ENCODE measurements at places on chromosomes 3 and 15.

- DNase-seq, result no peak
Observed at GRCh38 chr15:31376511-31376910, 49.9 kb downstream of the KLF13 start.

DNA sequence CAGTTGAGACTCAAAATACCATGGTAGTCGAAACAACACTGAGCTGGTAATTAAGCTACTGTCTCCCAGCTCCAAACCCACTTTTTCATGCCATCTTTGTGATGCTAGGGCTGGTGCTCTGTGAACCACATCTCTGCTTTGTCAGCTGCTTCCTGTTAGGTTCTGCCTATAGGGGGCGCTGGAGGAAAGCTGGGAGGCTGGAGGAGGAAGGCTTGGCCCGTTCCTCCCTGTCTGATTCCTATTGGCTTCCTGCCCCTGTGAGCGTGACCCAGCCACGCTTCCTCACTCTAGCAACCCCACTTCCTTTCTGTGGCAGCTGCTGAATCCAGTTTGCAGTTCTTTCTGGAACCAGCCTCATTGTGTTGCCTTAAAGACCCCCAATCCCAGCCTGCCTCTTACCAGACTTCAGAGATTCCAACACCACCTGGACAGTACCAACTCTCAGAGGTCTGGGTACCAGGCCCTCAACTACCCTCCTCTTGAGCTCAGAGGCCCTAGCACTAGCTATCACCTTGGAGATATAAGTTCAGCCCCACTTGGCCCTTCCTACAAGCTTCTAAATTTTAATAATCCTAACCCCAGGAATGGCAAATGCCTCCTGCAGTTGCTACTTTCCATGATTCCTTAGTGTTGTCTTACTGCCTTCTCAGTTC, 120.9 kb downstream of the ERC2 start:
- DNase-seq, result no peak

DNA sequence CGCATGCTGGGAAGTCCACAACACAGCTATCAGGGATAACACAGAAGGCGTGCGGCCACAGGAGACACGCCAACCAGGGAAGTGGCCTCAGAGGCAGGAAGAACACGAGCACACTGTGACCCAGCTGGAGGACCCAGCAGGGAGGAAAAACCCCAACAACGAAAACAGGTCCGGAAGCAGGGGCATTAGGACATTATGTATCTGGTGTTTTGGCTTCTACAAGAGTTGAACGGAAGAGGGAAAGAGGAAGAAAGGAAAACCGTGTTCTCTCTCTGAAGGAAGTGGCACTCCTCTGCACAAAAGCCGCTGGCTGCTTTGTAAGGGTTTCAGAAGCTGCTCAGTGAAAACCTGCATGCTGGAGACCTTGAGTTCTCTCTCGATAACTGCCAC, 61.8 kb downstream of the HACD2 start:
- no peak for DNase-seq

DNA sequence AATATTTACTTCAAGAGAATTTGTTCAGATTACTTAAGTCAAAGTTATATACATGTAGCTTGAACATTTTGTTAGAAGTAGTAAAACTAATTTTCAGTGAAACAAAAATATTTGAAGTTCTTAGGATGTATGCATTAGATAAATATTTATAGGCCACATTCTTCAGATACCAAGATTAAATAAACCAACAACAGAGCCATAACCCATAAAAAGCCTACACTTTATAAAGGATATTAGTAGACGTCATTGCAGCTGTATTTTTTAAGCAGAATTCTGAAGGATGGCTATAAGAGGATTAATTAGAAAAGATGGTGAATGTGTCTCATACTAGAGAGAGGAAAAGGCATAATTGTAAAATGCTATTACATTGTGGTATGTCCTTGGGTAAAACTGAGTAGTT, 449.7 kb upstream of the ALCAM start:
- DNase-seq, result no peak

DNA sequence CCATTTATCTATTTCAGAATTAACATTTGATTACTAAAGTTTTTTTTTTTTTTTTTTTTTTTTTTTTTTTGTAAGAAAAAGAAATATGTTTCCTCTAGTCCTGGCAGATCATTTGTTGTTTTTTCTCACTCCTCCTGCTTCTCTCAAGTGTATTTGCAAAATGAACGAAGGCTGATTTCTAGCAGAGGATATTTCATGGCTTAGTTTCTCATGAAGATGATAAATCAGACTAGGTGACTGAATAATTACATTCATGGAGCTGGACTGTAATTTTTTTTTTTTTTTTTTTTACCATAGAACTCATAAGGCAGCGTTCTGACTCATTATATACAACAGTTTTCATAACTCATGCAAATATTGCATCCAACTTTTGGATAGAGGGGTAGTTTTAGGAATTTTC, 332.5 kb upstream of the SEMA6D start:
- DNase-seq, result no peak

GRCh38 chr3:49410066-49410845, 1.5 kb downstream of the RHOA start:
- no peak for DNase-seq

- DNase-seq, result no peak
Observed at GRCh38 chr15:57751177-57751800, 44.8 kb downstream of the POLR2M start.

GRCh38 chr3:152395764-152396163, 127.0 kb downstream of the MBNL1 start:
- DNase-seq, result no peak

DNA sequence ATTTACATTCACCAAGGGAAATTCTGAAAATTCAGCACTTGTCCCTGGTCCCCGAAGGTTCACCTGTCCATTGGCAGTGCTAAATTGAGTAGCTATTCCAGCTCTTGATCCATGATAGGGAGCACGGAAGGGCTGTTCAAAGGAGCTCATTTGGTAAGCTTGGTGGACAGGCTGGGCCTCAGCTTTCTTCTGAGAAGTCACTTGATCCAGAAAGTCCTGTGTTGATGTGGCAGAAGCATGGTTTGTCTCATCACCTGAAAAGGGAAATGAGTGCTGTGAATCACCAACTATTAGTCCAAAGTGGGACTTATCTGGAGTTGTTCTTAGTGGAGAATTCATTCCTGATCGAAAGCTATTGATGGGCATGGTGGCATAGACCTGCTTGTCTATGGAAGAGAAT, 19.9 kb upstream of the SLC12A8 start:
- DNase-seq, result no peak

DNA sequence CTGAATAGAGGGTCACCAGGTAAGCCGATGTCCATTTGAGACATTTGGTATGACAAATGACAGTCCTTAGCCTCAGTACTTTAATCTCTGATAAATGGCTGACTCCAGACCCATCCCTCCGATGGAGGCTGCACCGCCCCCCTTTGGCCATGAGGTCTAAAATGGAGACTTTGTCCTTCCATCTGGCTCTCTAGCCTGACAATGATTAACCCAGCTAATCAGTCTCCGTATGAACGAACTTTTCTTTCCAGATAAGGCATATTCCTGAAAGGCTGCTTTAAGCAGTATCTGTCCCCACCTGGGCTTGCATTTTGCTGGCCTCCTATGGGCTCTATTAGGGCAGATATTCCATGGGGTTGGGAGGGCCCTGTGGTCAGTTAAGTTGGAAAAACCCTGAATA, 10.8 kb upstream of the MYZAP start:
- no peak for DNase-seq

DNA sequence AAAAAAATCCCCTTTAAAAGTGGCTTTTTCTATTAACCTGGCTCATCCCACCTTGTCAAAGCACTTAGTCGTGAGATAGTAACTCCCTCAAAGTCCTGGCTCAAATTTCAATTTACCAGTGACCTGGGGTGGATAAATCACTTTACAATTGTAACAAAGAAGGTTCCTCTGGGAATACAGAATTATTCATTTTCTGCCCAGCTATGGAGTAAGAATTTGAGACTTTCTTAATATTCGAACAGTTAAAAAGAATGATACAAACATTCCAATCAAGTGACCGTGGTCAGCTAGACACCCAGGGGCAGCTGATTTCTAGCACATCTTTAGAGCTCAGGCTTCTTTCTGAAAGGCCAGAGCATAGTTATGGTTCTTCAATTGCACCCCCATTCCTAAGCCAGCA, 291.0 kb upstream of the TGFBR2 start:
- no peak for DNase-seq

- DNase-seq, result no peak
Observed at GRCh38 chr3:193489949-193490348, 64.7 kb downstream of the ATP13A4 start.

DNA sequence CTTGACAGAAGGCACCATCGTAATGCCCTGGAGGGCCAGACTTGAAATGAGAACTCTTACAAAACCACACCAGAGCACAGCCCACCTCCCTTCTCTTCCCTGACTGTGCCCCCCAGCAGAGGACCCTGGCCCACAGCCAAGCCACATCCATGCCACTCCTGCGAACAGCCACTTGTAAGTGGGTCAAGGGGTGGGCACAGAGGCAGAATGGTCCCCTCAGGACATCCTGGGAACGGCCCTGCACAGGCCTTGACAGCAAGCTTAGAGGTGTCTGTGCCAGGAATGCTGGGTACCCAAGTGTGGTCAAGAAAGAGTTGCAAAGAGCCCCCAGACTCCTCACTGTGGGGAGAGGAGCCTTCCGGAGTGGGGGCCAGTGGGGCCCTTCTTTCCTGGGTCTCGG, 33.3 kb downstream of the HCN4 start:
- no peak for DNase-seq

DNA sequence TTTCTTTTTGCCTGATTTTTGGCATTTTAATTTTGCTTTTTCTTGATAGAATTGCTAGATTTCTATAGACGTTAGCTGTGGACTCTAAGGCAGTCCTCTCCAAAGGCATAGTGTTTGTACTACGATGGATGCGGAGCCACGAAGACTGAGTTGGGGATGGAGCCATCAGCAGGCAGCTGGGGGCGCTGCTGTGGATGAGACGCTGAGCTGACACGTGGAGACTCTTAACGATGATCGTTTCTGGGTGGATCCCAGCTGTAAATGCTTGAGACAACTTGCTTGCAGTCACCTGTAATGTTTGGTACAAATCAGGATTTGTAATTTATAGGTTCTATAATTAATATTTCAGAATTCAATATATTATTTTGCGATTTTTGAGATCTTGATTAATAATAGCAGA, 13.3 kb upstream of the PPP1R2 start:
- no peak for DNase-seq

- DNase-seq, result no peak
Observed at GRCh38 chr3:181212271-181212670, 222.7 kb upstream of the DNAJC19 start.

- DNase-seq, result no peak
Observed at GRCh38 chr3:47950453-47951169, 65.6 kb downstream of the MAP4 start.

DNA sequence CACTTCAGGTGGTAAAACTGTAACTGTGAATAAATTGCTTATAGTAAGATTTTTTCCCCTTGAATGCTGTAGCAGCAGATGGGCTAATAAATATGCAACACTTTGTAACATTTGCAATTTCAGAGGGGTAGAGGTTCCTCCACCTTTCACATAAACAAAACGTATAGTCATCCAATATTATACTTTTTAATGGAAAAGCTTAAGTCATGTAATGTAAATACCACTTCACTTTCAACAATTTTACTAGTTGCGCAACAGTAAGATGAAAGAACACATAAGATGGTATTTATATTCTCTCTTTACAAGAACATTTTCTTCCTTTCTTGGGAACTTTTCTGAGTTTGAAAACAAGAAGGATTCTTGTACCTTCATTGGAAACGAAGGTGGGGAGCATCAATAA, 56.6 kb upstream of the FAM3D start:
- no peak for DNase-seq

GRCh38 chr3:4421121-4421520, 45.9 kb downstream of the SUMF1 start:
- no peak for DNase-seq

DNA sequence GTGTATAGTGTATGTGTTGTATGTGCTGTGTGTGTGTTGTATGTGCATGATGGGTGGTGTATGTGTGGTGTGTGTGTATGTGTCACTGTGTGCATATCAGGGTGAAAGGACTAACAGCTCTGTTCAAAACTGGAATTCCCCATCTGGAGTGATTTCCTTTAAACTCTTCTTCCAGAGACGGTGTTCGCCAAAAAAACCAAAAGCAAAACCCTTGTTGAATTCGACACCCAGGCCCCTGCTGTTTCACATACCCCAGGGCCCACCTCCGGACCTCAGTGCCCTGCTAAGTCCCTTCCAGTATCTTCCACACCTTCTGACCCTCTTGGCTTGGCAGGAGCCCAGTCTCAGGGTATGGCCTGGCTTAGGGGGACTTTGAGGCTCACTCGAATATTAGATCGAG, 44.9 kb upstream of the SEC13 start:
- no peak for DNase-seq

DNA sequence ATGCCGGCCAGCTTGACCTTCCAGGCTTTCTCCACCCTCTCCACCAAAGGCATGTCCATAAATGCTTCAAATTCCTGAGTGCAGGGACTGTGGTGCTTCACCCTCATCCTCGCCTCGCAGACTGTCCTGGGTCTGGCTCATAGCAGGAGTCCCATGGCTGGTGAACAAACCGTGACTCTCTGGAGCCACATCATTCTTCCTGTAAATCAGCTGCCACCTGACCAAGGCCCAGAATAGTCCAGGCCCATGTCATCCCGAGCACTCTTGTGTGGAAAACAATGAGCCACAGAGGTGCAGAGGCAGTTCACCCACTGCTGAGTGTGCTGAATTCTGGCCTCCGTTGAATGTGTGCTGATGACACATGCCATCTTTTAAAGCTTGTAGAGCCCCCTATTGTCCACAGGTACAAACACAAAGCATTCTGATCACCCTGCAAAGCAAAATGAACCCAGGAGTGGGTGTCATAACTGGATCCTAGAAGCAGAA, 68.6 kb downstream of the ABHD5 start:
- no peak for DNase-seq

DNA sequence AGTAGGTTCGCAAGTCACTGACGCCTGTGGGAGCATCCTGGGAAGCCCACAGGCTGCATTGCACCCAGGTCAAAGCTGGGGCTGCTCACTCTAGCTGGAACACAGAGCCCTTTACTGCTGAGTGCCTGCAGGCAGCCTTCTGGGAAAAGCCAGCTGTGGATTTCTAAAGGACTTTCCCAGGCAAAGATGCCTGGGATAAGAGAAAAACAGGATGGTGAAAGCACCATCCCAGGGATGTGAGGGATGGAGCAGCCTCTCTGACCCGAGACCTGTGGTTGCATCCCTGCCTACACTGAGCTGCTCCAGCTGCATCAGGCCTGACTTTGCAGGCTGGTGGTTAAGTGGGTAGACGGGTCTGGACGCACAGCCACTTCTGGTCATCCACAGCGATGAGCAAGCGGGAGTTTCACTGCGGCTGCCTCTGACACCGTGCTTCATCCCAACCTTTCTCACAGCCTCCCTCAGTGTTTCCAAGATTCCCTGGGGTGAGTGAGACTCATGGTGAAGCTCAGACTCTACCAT, 52.5 kb upstream of the AMOTL2 start:
- DNase-seq, result no peak

GRCh38 chr3:156518726-156519125, 36.2 kb downstream of the SSR3 start:
- DNase-seq, result no peak

- DNase-seq, result no peak
Observed at GRCh38 chr3:100602506-100603444, 6.6 kb upstream of the ADGRG7 start.

DNA sequence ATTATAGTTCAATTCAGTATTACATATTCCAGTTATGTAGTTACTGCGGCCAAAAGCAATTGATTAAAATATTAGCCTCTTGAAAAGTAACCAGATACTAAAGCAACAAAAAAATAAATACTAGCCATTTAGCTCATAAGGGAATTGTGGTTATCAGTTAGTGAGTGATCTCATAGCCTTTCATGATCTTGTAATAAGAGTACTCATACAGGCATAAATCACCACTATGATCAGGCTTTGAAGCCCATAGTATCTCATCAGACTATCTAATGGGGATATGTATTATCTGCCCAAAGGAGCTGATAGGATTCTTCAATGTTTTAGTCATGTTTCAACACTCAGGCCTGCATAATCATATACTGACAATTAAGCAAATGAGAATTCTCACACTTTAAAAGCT, 184.1 kb upstream of the CCDC54 start:
- DNase-seq, result no peak
